ENCODE measurements at places on chromosomes 11 and 22. TPM values are rescaled to one million over a fixed set of nuclear protein-coding genes. Genes with fewer than 3 reads are reported as not detected.

DNA sequence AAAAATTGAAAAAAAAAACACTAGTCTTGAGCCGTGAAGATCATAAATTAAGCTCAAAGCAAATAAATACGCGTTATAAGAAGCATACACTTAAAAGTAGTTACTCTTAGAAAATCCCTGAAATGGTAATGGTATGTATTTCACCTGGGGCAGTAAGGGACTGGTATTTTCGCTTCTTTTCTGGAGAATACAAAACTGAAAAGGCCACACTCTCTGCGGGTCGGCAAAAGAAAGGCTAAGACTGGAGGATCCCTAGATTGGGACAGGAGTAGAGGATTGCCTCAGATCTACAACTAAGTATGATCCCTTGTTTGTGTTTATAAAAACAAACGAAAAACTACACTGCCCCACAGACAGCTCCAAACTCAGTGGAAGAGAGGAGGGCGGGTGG, 617 bp downstream of the TSG101 start:
- DNase-seq, result no peak

DNA sequence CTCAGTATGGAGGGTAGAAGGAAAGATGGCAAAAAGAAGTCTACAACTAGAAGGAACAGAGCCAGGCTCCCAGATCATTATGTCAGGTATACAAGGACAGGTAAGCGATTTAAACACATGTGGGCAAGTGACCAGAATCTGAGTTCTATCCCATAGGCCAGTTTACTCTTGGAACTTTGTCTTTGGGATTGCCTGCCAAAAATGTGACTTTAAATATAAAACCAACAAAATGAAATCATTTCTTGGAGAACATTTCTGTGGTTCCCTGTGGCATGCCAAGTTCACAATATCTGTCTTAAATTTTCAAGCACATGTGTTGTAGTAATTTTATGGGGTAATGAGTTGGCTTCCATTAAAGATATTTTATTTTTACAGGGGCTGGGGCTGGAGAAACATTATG, 141.0 kb downstream of the SLC17A6 start:
- no peak for DNase-seq

DNA sequence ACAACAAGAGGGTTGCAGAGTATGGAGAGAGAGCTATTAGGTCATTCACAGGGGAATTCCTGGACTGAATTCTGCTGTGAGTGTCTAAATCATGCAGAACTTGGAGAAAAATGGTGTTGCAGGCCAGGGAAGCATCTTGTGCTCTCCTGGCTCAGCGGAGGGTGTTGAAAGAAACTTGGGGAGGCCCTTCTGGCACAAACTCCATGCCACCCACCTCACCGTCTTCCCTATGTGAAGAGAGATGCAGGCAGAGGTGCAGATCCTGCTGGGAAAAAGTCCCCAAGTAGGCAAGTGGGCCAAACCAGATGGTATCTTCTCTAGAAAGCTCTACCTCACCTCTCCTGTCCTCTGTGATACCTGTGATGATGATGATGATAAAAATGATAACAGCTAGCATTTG, 604.3 kb upstream of the API5 start:
- DNase-seq, result no peak

DNA sequence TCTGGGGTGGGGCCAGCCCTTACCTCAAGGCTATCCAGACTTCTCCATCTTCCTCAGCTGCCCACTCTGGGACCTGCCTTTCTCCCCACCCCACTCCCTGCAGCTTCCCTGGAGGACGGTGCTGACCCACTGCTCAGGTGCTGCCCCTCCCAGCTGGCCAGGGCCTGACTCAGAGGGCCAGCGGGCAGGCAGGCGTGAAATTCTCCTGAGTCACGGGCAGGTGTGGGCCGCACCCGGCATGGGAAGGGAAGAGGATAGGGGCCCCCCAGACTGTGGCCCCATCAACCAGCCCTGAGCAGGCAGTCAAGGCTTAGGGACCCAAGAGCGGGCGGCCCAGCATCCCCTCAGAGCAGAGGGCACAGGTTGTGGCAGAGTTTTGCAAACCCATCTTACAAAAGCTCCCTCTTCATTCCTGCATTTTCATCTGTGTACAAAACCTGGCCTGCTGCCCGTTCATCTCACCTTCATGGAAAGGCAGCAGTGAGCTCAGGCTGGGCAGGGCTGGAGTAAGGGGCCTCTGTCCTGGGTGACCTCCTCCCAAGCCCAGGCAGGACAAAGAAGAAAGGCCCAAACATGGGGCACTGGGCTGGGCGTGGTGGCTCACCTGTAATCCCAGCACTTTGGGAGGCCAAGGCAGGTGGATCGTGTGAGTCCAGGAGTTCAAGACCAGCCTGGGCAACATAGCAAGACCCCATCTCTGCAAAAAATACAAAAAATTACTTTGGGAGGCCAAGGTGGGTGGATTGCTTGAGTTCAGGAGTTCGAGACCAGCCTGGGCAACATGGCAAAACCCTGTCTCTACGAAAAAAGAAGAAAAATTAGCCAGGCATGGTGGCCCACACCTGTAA, 6.1 kb downstream of the RHOD start:
- DNase-seq, result no peak

- DNase-seq, result no peak
Observed at GRCh38 chr11:12017865-12018453, 9.5 kb upstream of the DKK3 start.

DNA sequence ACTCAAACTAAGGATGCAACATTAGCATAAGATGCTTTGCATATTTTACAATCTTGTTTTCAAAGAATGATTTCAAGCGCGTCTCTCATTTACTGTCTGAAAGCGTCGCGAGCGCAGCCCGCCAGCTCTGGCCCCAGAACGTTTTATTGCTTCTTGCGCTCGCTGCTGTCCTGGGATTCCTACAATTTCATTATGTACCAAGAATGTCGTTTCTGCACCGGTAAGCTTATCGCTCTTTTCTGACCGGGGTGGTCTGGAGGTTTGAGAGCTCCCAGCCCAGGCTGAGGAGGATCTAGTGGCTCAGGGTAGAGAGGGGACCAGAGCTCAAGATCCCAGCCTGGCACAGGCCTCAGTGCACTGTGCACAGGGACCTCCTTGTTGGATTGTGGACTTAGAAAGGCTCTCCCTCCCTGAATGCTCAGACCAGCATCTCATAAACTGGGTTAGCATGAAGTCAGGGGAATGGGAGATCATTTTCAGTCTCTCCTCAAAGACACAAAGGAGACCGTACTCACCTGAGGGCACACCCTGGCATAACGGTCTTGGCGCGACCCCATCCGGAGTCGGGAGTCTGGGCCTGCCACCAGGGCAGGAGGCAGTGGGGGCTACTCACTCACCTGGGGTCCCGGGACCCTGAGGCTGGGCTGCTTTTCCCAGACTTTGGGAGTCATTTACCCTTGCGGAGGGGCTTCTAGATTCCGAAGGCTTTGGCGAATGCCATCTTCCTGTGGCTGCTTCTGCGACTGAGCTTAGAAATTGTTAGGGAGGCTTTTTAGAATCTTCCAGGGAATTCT, 817.4 kb downstream of the BRD1 start:
- DNase-seq, result peak; percentile 37

DNA sequence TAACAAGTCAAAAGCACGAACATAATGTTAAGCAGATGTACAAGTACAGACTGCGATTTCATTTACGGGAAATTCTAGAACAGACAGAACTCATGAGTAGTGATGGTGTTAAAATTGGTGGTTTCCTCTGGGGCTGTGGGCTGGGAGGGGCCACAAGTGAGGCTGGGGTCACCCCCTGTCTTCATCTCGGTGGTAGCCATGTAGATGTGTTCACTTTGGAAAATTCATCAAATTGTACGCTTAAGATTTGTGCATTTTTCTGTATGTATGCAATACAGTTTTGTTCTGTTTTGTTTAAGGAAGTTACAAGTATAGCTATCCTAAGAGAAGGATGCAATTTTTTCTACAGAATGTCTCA, 504 bp upstream of the ASCC2 start:
- no peak for DNase-seq

- peak; percentile 76 for DNase-seq
Observed at GRCh38 chr22:50192436-50193204, 6.9 kb downstream of the TRABD start.

DNA sequence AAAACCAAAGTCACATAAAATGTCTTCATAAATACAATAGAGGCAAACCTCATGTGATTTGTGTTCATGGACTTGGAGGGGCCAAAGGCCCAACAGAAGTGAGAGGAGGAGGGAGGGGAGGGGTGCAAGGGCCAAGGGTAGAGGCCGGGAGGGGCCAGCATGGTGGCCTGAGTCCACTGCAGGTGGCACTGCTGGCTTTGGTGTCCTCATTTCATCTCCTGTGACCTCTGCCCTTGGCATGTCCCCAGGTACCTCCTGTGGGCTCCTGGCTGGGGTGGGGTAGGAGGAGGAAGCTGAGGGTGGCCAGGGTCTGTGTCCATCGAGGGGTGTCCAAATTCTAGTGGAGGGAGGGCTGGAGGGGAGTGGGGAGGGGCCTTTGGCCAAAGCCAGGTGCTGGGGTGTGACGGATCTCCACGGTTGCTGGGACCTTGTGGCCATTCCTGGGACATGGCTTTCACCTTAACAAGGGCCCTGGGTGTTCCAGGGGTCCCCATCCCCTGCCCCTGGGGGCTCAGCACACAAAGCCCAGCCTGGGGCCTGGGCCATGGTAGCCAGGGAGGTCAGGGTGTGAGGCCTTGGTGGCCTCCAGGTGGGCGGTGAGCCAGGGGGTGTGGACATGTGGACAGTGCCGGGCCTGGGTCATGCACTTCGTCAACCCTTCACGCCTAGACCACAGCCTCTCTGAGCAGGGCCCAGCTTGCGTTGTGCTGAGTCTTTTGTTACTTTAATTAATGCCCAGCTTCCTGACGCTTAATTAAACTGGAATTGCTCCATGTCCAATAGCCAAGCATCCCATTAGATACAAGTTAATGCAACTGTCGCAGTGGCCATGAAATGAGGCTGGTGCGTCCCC, 20.7 kb upstream of the CCDC188 start:
- no peak for DNase-seq

DNA sequence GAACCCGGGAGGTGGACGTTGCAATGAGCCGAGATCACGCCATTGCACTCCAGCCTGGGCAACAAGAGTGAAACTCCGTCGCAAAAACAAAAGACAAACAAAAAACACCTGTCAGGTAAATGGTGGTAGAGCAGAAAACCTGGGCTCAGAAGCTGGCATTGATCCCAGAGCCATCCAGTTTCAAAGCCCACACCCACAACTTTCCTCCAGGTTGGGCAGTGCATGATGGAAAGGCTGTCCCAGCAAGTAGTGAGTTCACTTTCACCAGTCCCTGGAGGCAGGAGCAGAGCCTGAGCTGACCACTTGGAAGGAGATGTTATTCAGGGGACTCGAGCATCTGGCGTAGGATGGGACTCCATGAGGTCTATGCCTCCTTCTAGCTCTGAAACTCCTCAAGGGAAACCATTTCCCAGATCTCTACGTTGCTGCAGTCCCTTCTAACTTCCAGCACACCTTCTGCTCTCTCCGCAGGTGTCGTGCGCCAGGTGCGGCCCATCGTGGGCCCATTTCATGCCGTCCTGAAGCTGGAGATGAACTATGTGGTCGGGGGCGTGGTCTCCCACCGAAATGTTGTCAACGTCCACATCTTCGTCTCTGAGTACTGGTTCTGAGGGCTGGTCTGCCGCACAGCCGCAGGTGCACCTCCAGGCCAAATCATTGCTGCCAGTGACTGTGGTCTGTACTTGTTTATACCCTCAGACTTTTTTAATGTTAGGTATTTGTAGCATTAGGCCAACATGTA, 71.6 kb upstream of the ATXN10 start:
- no peak for DNase-seq

DNA sequence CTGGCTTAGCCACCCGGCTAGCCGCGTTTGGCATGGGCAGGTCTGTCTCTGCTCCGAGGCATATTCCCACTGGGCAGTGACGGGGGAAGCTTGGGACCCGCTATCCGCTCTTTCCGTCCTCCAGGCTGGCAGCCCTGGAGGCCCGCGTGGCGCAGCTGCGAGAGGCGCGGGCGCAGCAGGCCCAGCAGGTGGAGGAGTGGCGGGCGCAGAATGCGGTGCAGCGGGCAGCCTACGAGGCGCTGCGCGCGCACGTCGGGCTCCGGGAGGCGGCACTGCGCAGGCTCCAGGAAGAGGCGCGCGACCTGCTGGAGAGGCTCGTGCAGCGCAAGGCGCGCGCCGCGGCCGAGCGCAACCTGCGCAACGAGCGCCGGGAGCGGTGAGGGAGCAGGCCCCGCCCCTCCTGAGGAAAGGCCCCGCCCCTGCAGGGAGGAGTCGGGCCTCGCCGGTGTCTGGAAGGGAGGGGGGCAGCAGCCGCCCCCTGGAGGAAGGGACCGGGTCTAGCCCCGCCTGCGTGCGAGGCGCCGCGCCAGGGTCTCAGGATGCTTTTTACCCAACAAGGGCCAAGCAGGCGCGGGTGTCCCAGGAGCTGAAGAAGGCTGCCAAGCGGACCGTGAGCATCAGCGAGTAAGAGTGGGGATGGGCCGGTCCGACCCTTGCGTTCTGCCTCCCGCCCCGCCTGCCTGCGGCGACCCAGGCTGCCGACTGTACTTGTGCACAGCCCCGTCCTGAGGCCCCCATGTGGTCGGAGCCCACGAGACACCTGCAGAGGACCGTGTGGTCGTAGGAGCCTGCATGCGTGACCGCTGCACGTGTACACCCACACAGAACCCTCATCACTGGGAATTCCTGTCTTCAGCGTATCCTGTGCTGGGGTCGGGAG, 7.9 kb downstream of the ATG16L2 start:
- peak; percentile 90 for DNase-seq

GRCh38 chr22:43622886-43623285, 189.2 kb downstream of the EFCAB6 start:
- DNase-seq, result no peak

DNA sequence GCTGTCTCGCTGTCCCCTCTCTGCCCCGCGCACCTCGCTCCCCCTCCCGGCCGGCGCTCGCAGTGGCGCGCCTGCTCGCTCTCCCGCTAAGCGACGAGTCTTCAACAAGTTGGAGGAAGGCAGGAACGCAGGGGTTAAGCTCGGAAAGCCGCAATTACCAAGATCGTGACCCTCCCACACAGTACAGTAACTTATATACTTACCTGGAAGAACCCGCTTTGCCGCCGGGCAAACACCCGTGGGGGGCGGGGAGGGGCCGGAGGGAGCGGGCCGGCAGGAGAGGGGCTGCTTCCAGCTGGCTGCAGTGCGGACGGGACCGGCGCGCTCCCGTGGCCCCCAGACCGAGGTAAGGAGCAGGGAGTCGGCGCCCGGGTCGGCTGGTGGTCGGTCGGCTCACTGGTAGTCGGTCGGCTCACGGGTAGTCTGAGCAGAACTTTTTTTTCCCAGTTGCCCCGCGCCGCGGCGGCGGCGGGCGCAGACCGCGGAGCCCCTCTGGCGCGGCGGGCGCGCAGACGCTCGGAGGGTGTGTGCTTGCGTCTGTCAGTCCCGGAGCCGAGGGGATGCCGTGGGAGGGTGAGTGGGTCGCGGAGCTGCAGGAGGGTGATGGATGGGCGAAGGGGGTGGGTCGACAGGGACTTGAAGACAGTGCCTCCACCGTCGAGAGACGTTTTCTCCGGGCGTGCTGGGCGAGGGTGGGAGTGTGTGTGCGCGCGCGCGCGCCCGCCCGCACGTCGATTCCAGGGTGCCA, 101.2 kb upstream of the HSD17B12 start:
- peak; percentile 63 for DNase-seq

GRCh38 chr11:30342736-30343166, 19.8 kb downstream of the ARL14EP start:
- peak; percentile 41 for DNase-seq

Gene OR8G1
- not detected for total RNA-seq

Gene DNHD1
- total RNA-seq, result 22.8 TPM

Gene MS4A3
- not detected for total RNA-seq

Data from activated CD4-positive, alpha-beta T cell treated with anti-CD3 and anti-CD28 coated beads, Interleukin-2, amount 10 ng/mL, durations not matched to agents 24 days and 14 days (primary cell).